ENCODE measurements at places on chromosomes 5 and 9.

DNA sequence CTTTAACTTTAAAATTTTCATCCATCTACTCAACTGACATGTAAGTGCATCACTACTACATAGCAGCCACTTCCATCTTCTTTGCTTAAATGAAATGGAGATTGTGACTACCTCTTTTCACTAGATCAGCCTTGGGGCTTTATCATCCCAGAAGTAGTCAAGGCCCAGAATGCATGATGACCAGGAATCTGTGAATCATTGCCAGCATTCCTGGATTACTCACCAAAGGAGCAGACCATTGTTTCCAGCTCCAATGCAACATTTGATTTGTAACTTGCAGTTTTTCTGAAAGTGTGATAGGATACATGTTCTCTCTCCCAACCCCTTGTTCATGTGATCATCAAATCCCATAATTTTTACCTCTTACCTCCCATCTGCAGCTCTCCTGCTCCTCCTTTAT, 65.1 kb downstream of the PLPPR1 start:
- H3K27me3 ChIP-seq: no peaks in the 10 kb centered on the region
- no peak overlapping the region for H3K4me3 ChIP-seq
- H3K4me1 ChIP-seq: no peaks in the 10 kb centered on the region
- H3K36me3 ChIP-seq: no peaks in the 10 kb centered on the region

- DNase-seq: no peak
- H3K36me3 ChIP-seq: peaks cover 49% of the 10 kb centered on the region
- no peak overlapping the region for H3K4me3 ChIP-seq
- peaks cover 40% of the 10 kb centered on the region for H3K4me1 ChIP-seq
Measured at GRCh38 chr9:127897193-127897692, 2.2 kb downstream of the ST6GALNAC6 start.

DNA sequence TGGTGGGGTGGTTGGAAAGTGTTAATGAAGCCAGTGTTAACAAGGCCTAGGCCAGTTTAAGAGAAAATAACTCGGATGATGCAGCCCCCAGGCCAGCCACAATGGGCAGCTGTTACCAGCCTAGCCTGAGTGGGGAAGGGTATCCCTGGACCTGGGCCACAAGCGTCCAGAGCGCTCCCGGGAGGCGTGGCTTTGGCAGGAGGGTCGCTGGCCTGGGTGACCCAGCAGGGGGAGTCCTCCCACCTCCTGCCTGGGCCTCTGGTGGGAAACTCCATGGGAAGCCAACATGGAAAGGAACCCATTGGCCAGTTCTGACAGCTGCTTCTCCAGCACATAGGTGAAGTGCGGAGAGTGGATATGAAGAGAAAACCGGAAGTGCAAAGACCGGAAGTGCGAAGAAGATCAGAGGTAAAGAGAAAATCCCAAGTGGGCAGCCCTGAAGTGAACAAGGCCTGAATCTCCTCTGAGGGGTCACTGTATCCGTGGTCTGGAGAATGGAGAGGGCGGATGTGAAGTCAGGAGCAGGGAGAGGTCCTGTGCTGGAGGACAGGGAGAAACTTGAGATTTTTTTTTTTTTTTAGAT, 79.0 kb downstream of the ADCY2 start:
- H3K36me3 ChIP-seq: no peaks in the 10 kb centered on the region
- no peaks in the 10 kb centered on the region for H3K27me3 ChIP-seq
- H3K4me3 ChIP-seq: no peak overlapping the region
- H3K27ac ChIP-seq: no peak overlapping the region
- DNase-seq: no peak

- H3K27me3 ChIP-seq: no peaks in the 10 kb centered on the region
- H3K4me3 ChIP-seq: no peak overlapping the region
- no peak overlapping the region for H3K27ac ChIP-seq
- H3K36me3 ChIP-seq: no peaks in the 10 kb centered on the region
Measured at GRCh38 chr5:10120934-10121333, 128.8 kb downstream of the ATPSCKMT start.

- no peak for DNase-seq
- no peaks in the 10 kb centered on the region for H3K27me3 ChIP-seq
- H3K4me3 ChIP-seq: no peak overlapping the region
- H3K36me3 ChIP-seq: no peaks in the 10 kb centered on the region
Measured at GRCh38 chr5:109316634-109317033, 93.1 kb downstream of the PJA2 start.

GRCh38 chr9:34985311-34985899, 4.1 kb upstream of the DNAJB5 start:
- H3K4me1 ChIP-seq: peaks cover 38% of the 10 kb centered on the region
- H3K27me3 ChIP-seq: no peaks in the 10 kb centered on the region
- DNase-seq: peak; percentile 92
- H3K36me3 ChIP-seq: peaks cover 2% of the 10 kb centered on the region
- no peak overlapping the region for H3K27ac ChIP-seq

DNA sequence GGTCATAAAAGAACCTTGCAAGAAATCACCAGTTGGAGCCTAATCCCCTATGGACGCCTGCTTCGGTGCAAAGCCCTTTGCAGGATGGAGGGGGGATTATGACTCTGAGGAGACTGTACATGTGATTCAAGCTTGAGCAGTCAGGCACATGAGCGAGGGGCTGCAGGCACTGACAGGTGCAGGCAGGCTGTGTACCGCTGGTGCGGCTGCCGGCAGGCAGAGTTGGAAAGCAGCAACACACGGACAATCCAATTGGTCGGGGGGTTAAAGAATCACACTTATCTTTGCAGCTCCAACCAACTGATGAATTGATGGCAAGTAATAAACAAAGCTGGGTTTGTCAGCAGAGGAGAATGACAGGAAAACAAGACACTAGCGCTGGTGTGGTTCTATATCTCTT, 5.7 kb downstream of the WHRN start:
- no peak overlapping the region for H3K27ac ChIP-seq
- H3K4me1 ChIP-seq: peaks cover 46% of the 10 kb centered on the region
- H3K4me3 ChIP-seq: no peak overlapping the region
- peaks cover 6% of the 10 kb centered on the region for H3K27me3 ChIP-seq

DNA sequence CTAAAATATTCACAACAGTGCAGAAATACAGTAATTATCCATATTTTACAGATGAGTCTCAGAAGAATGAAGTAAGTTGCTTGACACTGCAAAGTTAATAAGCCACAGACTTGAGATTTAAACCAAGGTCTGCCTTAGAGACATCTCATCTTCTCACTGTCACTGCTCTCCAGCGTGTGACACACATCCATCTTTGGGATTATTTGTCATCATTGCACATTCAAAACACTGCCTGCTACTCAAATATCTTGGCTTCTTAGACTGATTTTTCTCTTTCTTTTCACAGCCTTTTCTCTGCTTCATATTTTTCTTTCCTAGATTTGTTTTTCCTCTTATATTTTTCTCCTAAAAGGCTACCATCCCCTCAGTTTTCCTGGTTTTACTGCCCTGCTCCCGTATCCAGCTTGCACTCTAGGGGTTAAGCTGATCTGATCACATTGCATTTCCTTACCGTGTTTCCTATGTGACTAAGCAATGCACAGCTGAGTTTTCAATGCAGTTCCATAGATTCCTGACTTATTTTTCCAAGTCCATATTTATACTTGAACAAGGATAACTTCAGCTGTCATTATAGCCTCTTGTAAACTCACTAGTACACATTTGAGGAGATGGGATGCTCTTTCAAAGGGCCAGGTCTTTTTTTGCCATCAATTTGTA, 353.0 kb downstream of the PLK2 start:
- H3K27ac ChIP-seq: no peak overlapping the region
- H3K36me3 ChIP-seq: no peaks in the 10 kb centered on the region
- no peaks in the 10 kb centered on the region for H3K27me3 ChIP-seq
- no peak for DNase-seq
- no peak overlapping the region for H3K4me3 ChIP-seq
- H3K4me1 ChIP-seq: no peaks in the 10 kb centered on the region

DNA sequence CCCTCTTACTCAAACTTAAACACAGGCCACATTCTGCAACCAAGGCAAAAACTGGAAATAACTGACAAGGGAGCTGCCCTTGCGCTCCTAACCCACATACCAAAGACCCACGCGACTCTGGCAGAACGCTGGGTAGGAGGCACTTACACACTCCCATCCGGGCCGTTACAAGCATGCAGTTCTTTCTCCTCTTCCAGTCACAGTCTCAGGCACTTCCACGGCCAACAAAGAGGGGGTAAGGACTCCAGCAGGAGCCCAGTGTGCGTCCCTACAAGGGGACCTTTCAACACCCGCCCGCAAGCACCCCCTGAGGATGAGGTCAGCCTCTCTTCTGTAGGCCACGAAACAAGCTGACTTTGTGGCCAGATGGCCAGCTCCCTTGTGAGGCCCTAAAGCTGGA, 57.4 kb downstream of the SERINC5 start:
- no peaks in the 10 kb centered on the region for H3K27me3 ChIP-seq
- peak overlapping the region; percentile 62 for H3K27ac ChIP-seq
- no peak for DNase-seq
- peaks cover 32% of the 10 kb centered on the region for H3K4me1 ChIP-seq
- peaks cover 13% of the 10 kb centered on the region for H3K36me3 ChIP-seq

DNA sequence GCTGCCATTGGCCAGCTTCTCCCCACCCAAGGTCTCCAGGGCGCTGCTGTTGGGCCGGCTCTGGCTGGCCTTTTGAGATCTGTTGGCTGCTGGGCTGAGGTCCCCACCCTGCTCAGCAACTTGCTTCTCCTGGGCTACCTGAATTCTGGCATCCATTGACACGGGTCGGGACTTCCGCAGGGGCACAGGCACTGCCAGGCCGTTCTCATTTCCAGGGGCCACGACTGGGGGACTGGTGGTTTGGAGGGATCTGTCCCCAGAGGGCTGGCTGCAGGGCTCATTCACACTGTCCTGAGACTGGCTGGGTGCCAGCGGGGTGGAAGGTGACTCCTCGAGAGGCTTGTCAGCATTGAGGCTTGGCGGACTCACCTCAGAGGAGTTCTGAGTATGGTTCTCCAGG, 87.1 kb upstream of the FBXW11 start:
- peaks cover 2% of the 10 kb centered on the region for H3K4me1 ChIP-seq
- no peak overlapping the region for H3K4me3 ChIP-seq
- H3K27me3 ChIP-seq: no peaks in the 10 kb centered on the region
- no peak for DNase-seq

DNA sequence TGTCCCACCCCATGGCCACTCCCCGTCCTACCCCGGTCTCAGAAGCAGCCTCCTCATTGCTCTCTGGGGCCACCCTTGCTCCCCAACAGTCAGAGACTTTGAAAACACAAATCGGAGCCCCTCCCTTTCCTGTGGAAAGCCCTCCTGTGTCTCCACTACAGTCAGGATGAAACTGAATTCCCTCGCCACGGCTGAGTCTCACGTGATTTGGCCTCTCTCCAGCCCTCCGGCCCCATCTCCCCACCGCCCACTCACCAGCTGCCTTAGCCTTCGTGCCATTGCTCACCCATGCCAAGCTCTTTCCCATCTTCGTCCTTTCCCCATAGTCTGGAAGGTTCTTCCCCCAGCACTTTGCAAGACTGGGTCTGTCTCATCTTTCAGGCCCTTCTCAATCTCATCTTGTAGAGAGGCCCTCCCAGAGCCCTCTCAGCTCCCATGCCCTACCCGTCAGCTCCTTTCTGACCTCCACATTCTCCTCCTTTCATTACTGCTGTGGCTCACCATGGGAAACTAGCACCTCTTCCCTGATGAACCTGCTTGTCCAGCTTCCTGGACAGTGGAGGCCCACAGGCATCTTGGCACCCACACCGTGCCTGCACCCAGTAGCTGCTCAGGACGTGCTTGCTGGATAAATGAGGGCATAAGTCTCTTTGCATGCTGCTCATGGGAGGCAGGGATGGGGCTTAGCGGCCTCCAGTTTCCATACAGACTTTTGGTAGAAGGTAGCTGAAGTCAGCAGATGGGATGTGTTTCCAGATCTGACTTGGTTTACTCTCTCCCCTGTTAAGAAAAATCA, 126.4 kb upstream of the COL5A1 start:
- no peak for DNase-seq
- H3K4me1 ChIP-seq: peaks cover 9% of the 10 kb centered on the region
- H3K36me3 ChIP-seq: no peaks in the 10 kb centered on the region
- H3K27me3 ChIP-seq: no peaks in the 10 kb centered on the region
- no peak overlapping the region for H3K4me3 ChIP-seq

- peaks cover 34% of the 10 kb centered on the region for H3K4me1 ChIP-seq
- H3K36me3 ChIP-seq: peaks cover 63% of the 10 kb centered on the region
- H3K27me3 ChIP-seq: no peaks in the 10 kb centered on the region
- no peak overlapping the region for H3K27ac ChIP-seq
Measured at GRCh38 chr5:131993676-131994075, 17.8 kb downstream of the ACSL6 start.

GRCh38 chr5:139413153-139413552, 9.3 kb upstream of the SPATA24 start:
- H3K4me1 ChIP-seq: peaks cover 41% of the 10 kb centered on the region
- H3K27me3 ChIP-seq: no peaks in the 10 kb centered on the region
- no peak overlapping the region for H3K27ac ChIP-seq
- H3K36me3 ChIP-seq: peaks cover 20% of the 10 kb centered on the region
- H3K4me3 ChIP-seq: no peak overlapping the region

GRCh38 chr5:16552666-16553343, 64.0 kb downstream of the RETREG1 start:
- H3K4me1 ChIP-seq: no peaks in the 10 kb centered on the region
- no peak for DNase-seq
- no peaks in the 10 kb centered on the region for H3K36me3 ChIP-seq
- H3K27ac ChIP-seq: no peak overlapping the region
- H3K4me3 ChIP-seq: no peak overlapping the region

DNA sequence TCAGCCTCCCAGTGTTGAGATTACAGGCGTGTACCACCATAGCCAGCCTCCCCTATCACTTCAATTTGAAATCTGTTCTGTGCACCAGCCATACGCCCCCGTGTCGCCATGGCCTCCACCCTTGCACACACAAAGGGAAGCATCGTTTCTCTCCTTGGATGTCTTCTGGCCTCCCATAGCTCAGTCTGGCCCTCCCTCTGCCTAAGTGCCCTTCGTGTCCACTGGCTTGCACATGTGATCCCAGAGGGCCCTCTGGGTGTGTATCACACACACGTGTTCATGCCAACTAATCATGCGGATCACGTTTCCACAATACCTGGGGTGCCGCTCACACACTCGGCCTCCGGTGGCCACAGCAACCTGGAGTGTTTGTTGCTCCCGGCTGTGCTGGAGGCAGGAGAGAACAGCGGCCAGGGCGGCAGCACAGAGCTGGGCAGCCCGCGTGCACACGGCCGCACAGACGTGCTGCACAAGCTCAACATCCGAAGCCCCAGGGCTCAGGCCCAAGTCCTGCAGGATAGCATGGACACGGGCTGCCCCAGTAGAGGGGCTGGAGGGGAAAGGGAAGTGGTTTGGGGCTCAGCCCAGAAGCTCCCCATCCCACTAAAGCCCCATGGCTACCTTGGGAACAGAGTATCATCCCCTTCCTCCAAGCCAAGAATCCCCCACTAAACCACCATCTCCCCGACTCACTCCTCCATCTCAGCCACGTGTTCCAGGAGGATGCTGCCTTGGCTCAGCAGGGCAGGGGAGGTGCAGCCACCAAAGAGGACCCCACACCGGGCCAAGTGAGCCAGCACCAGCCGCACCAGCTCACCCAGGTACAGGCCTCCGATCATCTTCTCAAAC, 10.9 kb downstream of the HK3 start:
- no peak overlapping the region for H3K27ac ChIP-seq
- no peaks in the 10 kb centered on the region for H3K27me3 ChIP-seq
- peaks cover 9% of the 10 kb centered on the region for H3K4me1 ChIP-seq

GRCh38 chr5:126814721-126815404, 37.9 kb downstream of the LMNB1 start:
- H3K4me3 ChIP-seq: no peak overlapping the region
- H3K27ac ChIP-seq: no peak overlapping the region
- no peaks in the 10 kb centered on the region for H3K4me1 ChIP-seq
- H3K36me3 ChIP-seq: peaks cover 9% of the 10 kb centered on the region

GRCh38 chr9:130414910-130415746, 29.6 kb upstream of the ASS1 start:
- DNase-seq: no peak
- H3K36me3 ChIP-seq: no peaks in the 10 kb centered on the region
- no peaks in the 10 kb centered on the region for H3K4me1 ChIP-seq
- H3K4me3 ChIP-seq: no peak overlapping the region
- peaks cover 2% of the 10 kb centered on the region for H3K27me3 ChIP-seq

- H3K27me3 ChIP-seq: no peaks in the 10 kb centered on the region
- H3K27ac ChIP-seq: no peak overlapping the region
- no peak for DNase-seq
- peaks cover 11% of the 10 kb centered on the region for H3K36me3 ChIP-seq
- peaks cover 23% of the 10 kb centered on the region for H3K4me1 ChIP-seq
Measured at GRCh38 chr9:127049044-127049443, 73.4 kb downstream of the ANGPTL2 start.

Data from spinal cord (tissue), 10 donors.